T-helper 1 cell (primary cell): ENCODE measurements at places on chromosomes 12 and 14.
A peak's percentile ranks its signal among the peaks of the same experiment; 100 is the strongest.

DNA sequence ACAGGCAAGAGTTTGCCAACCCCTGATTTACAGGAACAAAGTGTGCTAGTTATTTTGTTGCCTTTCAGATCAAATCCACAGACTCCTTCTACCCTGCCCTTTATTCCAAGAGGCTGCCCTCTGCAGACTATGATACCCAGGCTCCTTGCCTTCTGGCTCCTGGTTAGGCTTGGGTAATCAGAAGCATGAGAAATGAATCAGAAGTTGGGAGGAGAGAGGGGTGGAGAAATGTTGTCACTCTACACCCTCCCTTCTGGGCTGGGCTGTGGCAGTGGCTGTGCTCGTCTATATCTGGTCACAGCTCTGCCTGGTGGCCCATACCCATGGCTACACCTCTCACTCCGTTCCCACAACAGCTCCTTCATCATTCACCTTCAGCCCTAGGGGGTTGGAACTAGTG is 204.6 kb upstream of the PLXNC1 start:
- DNase-seq: no peak

DNA sequence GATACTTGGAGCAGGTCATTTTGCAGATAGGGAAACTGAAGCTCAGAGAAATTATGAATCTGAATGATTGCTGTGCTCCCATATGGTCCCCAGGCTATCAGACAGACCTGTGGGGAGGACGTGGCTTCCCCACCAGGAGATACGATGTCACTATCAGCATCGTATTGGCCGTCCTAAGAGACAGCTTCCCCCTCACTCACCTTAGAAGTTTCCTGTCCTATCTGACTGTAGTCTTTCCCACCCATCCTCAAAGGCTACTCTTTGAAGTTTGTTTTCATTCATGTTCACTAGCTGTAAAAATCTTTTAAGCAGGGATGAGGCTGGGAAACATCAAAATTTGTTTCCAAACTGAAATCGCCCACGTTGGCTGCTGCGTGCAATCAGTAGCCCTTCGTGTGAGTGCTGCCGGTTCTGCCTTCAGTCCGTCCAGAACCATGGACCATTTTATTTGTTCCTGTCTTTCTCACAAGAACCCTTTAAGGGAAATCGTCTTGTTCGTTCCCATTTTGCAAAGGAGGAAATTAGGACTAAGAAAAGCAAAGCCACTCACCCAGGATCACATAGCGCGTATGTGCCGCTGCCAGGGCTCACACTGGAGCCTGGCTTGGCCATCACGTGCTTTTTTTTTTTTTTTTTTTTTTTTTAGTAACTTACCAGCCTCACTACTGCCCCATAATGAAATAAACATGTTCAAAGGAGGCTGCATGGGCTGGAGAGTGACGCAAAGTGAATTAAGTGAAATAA is 1.0 kb upstream of the KDM2B start:
- DNase-seq: no peak

GRCh38 chr12:106018286-106018685 is 120.5 kb downstream of the NUAK1 start:
- no peak for DNase-seq

- peak; percentile 4 for DNase-seq
Observed at GRCh38 chr14:67137744-67138371, 51.4 kb upstream of the GARIN2 start.

DNA sequence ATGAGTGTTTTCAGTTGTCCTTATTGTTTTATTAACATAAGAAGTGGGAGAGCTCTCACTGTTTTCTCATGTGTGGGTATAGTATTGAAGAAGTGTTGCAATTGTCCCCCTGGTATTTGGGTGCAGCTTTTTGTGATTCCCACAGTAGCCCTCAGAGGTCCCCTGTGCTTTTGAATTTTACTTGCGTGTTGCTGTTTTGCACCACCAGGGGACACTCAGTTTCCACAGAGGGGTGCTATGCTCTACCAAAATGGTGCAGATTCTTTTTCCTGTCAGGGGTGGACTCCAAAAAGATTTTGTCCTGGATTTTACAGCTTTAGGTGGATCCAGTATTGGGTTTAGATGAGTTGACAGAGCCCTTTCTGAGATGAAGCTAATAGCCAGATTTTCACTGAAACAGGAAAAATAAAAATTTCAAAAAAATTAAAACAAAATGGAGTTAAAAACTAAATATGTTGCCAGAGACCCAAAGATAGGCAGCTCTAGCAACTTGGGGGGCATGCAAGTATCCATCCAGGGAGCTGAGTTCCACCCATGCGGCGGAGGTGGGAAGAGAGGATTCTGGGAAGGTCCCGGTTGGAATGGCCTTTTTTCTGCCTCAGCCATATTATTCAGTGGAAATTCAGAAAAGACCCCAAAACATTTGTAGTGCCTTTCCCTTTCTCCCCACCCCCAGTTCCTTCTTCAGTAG is 50.2 kb downstream of the TTLL5 start:
- DNase-seq: no peak

GRCh38 chr12:104569346-104570173 is 112.8 kb downstream of the CHST11 start:
- DNase-seq: peak; percentile 22

GRCh38 chr12:27009881-27010301 is 4.3 kb downstream of the TM7SF3 start:
- no peak for DNase-seq

DNA sequence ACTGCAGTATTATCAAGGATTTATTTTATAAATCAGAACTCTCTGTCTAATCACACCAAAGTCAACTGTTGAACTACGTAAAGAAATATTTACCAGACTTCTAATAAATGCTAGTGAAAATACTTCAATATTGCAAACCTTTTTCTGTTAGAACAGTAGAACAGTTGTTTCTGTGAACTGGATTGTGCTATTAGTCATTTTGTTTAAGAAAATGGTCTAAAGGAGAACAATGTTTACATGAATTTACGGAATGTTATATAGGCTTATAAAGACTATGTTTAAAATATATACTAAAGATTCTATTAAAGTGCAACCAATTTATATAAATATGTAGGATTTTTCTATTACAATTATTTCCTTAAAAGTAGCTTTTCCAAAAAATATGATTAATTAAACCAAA is 471.4 kb downstream of the FSCB start:
- DNase-seq: no peak

DNA sequence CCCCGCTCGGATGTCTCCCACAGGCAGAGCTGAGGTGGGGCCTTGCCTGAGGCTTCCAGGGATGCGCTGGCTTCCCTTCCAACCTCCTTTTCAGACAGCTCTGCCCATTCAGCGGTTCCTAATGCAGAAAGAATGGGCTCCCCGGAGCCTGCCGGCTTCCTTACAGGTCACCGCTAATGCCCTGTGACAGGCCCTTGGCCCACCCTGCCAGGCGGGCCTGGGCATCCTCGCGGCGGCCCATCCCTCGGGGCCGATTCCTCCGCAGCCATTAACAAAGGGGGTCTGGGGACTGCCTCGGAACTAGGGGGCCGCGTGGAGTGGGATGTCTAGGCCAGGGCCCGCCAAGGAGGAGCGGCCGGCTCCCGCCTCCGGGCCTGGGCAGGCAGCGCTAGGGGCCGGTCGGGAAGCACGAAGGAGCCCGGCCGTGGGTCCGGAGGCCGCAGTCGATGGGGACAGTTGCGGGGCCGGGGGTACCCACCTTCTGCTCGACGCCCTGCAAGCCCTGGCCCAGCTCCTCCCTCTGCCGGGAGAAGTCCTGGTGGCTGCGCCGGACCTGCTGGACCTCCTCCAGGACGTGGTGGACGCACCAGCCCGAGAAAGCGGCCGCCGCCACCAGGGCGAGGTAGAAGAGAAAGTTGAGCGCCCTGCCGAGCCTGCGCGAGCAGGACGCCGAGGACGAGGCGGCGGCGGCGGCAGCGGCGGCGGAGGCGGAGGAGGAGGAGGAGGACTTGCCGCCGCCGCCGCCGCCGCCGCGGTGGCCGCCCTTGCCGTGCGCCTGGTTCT is 738 bp downstream of the CKAP4 start:
- DNase-seq: peak; percentile 60

- no peak for DNase-seq
Observed at GRCh38 chr12:95258151-95258550, 40.5 kb downstream of the VEZT start.

GRCh38 chr12:66239295-66239694 is 50.3 kb downstream of the IRAK3 start:
- no peak for DNase-seq

- DNase-seq: no peak
Observed at GRCh38 chr12:108543652-108544051, 17.3 kb downstream of the SART3 start.

DNA sequence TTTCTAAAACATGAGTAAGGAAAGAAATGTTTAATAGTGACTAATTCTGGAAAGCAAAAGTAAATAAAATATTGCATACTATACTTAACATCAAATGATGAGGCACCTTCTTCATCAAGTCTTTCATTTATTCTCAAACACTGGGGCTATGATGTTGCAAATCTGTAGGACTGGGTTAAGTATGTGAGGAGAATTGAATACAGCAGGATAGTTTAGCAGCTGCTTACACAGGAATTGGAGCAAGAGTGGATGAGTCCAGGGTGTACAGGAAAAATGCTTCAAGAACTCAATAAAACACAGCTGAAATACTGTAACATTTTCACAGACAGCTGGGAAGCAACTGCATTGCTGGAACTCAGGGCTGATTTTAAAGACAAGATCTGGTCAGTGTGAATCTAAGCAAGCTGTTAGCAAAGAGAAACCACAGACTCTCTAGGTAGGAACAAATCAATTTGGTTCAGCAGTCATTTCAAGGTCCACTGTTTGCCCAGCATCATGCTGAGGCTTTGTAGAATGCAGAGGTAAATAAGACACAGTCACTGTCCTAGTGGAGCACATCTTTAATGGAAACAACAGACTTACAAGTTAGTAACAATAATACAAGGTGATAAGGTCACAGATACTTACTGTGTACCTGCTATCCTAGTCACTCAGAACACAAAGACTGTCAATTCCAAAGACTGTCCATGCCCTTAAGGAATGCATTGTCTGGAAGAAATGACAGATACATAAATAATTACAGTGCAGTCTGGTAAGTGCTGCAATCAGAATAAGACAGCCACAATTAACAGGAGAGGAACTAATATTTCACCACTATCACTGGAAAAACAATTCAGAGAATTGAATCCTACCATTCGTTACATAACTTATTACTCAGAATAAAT is 96.8 kb upstream of the DACT1 start:
- DNase-seq: no peak

GRCh38 chr12:42372154-42372791 is 46.3 kb downstream of the PPHLN1 start:
- DNase-seq: no peak

DNA sequence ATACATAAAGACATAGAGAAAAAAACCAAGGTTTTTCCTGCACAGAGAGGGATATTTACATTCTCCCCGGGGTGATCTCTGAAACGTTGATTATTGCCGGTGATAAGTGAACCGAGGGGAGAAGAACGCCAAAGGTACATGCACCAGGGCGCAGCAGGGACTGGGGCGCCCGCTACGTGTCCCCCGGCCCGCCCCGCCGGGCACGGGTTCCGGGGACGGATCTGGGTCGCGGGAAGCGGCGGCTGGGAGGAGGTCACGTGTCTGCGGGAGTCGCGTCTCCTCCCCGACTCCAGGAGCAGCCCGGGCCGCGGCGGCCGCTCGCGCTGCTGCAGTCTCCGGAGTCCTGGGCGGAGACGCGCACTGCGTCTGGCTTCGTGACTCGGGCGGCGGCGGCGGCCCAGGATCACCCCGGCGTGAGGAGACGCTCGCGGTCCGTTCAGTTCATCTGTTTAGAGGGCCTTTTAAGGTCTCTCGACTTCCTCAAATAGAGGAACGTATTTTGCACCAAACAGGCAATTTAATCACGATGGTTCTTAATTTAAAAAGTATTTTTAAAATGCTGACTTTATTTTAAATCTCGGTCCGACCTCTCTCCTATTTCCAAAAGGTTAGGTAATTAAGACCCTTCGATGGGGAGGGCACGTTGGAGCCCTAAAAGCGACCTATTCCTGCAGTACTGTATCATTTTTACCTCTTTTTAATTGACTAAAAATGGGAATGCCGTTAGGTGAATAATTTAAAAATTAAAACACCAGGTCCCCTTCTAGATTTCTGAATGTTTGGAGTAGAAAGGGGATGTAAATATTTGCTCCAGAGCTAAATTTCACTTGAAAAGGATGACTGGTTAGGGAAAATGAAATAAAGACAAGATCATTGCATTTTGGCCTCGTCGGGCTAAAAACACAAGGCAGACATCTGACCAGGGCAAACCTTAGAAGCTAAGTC is 1.8 kb upstream of the BHLHE41 start:
- no peak for DNase-seq

DNA sequence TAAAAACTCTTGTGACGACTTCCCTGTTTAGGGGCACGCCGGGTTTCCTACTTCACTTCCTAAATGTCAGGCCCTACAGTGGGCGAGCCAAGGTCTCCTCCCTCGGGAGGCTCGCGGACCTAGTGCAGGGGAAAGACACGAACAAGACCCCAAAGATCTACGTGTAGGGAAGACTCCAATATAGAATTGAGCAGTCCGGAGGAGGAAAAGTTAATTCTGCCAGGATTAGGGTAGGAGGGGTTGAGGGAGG is 564 bp downstream of the ATXN3 start:
- DNase-seq: no peak
